ENCODE measurements at places on chromosomes 2 and 18.
A peak's percentile ranks its signal among the peaks of the same experiment; 100 is the strongest.

GRCh38 chr18:57008001-57008686 lies 138.7 kb upstream of the BOD1L2 start:
- no peak for DNase-seq

- no peak for DNase-seq
Observed at GRCh38 chr2:187174582-187174981, 273.5 kb downstream of the CALCRL start.

DNA sequence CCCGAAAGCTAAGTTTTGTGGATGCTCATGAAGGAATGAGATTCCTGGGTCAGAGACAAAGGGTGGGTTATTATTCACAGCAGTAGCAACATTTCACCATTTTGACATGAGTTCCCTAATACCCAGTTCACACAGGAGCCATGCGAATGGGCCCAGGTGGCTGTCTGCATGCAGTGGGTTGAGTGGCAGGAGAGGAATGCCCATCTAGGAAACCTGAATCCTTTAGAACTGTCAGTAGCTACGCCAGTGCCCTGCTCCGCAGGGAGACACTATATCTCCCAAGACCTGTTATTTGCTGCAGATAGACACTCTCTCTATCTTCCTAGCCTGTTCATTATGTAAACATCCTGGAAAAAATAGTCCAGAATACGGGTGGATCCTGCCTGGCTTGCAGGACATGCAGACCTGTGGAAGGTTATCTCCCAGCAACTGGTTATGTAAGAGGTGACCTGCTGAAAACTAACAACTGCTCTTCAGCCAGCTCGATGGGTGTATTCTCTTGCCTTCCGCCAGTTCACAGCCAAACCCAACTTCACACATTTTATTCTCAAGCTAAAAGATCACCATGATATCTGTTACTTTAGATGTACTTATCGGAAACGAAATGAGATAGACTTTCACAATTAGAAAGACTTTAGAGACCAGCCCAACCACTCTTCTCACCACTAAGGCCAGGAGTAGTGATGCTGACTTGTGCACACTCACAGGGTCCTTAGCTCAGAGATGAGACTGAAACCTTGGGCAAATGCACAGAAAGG lies 59.1 kb downstream of the MBP start:
- no peak for DNase-seq

DNA sequence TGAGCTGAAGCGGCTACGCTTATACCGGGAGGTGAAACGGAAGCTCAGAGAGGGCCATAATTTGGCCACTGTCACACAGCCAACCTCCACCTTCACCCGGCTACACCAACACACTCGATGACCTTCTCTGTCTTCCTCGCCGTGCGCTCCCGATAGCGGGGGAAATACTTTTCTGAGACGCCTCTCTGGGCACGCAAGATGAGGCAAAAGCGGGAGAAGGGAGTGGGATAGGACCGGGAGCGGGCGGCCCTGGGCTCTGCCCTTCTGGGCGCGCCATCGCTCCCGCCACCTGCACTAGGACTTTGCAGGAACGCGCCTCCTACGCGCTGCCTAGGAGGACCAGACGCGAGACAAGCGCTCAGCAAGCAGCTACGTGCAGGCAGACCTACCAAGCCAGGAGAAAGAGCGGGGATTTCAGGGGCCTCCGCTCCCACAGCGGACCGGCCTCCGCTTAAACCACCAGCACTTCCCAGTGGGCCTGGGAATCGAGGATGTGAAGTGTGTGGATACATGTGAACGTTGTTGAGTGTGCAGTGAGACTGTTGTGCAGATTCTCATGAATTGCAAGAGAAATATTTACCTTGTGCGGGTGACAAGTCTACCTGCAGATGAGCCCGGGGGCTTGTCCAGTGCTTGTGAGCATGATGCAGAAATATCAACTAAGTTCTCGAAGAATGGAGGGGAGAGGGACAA lies 11.4 kb downstream of the SIX3 start:
- DNase-seq = no peak

GRCh38 chr2:77028032-77028600 lies 494.1 kb downstream of the LRRTM4 start:
- peak; percentile 48 for DNase-seq

GRCh38 chr2:75064691-75065396 lies 106.4 kb downstream of the POLE4 start:
- peak; percentile 70 for DNase-seq

- DNase-seq = peak; percentile 40
Observed at GRCh38 chr2:197516393-197516761, 511 bp downstream of the MOB4 start.

DNA sequence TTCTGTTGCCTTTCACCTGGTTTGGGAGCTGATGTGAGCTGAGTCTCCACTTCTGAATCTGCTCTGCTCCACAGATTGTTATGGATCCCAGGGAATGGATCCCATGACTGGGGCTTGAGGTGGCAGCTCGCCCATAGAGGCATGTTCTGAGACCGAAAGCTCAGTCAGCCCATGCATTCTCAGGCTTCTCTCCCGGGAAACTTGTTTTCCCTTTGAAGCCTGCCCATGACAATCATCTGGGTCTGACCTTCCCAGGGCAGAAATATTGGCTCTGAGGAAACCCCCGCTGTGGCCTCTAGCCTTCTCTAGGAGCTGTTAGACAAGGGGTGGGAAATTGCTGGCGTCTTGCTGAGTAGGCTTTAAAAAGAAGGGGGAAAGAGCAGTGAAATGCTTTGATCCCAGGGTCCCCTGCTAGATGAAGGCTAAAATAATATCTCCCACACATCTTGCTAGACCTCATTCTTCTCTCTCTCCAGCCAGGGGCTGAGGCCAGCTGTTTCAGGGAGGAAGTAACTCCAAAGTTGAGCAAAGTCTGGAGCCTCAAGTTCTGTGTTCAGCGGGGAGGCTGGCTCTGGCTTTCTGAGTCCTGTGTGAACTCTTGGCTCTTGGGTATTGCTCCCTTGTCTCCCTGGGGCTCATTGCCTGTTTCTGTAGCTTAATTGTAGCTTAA lies 2.0 kb downstream of the VAMP8 start:
- no peak for DNase-seq

- peak; percentile 64 for DNase-seq
Observed at GRCh38 chr2:220779931-220780330, 792.2 kb downstream of the EPHA4 start.

DNA sequence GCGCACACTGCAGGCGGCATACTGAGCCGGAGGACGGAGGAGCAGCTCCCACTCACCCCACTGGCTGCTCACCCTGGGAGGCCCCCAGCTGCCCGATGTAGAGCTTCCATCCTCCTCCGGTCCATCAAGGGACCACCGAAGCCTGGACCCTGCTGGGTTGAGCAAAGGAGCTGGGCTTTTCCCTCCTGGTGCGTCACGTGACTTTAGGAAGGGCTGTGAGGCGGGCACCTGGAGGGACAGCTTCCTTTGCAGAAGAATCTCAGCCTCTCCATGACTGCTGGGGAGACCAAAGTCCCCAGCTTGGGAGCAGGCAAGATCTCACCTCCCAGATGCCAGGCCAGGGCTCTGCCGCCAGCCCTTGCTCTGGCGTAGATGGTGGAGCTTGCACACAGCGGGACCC lies 102.7 kb downstream of the TWIST2 start:
- no peak for DNase-seq

DNA sequence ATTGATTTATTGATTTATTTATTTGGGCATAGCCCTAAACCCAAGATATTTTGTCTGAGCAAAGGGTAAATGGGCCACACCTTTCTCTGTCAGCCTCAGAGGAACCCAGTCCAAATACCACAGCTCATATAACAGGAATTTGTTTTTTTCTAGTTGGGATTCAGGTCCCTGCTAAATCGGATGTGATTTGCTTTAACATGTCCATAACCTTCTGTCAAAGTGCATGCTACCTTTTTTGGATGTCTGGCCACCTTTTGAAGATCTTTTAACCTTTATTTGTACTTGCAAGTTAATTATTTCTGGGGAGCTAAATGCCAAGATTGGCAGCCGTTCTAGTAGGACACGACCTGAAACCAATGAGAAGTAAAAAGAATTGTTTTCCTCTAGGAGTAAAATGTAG lies 303.2 kb upstream of the UBE2E3 start:
- DNase-seq = no peak

DNA sequence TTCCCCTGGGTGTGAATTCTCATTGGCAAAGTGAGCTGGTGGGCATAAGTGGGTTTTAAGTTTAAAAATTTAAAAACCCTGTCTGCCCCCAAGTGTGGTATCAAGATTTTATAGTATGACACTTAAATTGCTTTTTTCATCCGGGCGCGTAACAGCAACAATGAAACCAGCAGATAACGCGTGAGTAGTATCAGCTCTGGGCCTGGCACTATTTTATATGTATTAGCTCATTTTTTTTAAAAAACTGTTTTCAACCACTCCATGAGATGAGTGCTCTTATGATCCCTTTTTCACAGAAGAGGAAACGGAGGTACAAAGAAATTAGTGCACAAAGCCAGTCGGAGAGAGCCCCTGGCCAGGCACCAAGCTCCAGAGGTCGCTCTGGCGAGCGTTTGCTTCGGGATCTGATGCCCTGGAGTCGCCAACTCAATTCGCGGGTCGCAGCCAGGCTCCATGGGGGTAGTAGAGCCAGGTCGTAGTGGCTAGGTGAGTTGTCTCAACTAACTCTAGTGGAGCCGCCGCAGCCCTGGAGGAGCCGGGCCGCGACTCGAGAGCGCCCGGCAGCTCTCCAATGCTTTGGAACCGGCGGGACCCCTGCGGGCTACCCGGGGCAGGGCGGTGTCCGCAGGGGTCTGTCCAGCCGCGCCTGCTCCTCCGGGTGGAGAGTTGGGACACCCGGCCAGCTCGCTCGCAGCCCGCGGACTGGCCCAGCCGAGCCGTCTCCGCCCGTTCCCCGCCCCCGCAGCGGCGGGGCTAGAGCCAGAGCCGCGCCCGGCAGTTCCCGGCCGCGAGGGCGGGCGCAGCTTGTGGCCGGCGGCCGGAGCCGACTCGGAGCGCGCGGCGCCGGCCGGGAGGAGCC lies at the start of gene IL1R1:
Gene IL1R1, plus strand, starts transcription at position 777 of the 859 bp plus-strand sequence. CDS start 14,979 bp downstream, outside the sequence.
- peak; percentile 94 for DNase-seq

- no peak for DNase-seq
Observed at GRCh38 chr2:166042356-166042755, 85.5 kb downstream of the SCN1A start.

GRCh38 chr18:26497866-26498265 lies 50.5 kb downstream of the KCTD1 start:
- no peak for DNase-seq

GRCh38 chr2:53527056-53527455 lies 240.5 kb upstream of the CHAC2 start:
- DNase-seq = no peak

DNA sequence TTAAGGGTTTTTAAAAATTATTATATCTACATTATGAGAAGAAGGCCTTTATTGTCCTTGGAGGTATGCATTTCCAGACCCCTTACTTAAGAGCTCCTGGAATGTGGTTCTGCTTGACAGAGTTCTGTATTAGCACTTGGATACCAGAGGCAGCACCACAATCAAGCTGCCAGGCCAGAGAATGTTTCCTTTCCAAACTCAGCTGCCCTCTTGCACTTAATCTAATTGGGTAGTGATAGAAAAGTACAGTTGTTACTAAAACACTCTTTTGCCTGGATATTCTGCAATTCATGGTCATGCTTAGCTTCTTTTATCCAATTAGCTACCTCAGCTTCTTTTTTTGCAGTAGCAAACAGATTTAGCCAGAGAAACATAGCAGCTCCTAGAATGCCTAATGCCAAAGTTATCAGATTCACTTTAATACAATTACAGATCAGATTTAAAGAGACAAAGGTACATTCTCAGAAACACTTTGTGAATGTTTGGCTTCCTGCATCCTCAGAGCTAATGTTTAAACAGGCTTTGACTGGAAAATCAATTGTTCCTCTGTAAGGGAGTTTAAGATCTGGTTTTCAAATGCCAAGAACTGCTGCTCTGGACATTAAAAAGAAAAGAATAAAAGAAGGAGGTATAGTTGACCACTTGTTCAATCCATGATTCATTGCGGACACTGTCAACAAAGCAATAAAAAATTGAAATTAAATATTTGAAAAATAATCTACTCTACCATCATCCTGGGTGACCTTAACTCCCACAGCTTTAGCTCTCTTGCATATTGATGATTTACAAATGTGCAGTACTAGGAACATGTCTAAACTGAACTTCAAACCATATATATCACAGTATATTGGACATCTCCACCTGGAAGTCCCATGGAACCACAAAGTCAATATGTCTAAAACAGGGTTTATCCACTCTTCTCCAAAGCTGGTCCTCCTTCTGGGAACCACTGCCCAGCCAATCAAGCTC lies 12.8 kb downstream of the NOSTRIN start:
- DNase-seq = no peak

DNA sequence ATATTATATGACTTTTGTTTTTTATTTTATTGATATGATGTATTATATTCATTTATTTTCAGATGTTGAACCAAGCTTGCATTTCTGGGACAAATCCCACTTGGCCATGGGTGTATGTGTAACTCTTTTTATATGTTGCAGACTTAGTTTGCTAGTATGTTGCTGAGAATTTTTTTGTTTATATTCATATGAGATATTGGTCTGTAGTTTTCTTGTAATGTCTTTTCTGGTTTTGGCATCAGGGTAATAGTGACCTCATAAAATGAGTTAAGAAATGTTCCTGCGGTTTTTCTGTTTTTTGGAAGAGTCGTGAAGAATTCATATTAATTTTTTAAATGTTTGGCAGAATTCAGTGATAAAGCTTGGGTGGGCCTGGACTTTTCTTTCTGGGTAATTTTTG lies 88.7 kb downstream of the ASB1 start:
- DNase-seq = no peak

- no peak for DNase-seq
Observed at GRCh38 chr2:210203147-210203546, 22.1 kb downstream of the ACADL start.

- DNase-seq = peak; percentile 16
Observed at GRCh38 chr18:48802543-48803290, 148.0 kb downstream of the SMAD7 start.

DNA sequence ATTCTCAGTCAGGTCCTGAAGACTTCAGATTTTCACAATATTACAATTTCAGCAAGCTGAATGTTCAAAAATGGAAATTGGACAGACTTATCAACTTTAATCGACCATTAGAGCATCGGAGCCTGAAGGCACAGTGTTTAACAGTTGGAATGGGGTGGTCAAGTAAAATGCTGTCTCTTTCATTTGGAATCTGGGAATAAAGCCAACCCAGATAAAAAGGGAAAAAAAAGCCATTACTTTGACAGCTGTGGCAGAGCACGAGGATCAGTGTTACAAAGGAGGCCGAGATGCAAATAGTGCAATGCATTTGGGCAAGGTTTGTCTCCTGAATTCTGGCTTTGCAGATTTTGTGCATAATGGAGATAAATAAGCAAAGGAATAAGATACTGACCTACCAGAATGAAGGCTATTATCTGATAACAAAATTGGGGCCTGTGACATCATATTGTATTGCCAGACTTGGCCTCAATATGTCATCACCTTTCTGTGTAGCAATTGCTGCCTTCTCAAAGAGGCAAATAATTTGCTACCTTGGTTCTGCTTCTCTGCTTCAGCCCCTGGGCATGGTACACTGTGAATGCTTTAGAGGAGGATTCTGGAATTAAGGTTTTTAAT lies 277.5 kb upstream of the KLHL29 start:
- no peak for DNase-seq

All from stomach (tissue), 19 donors.